Type B pancreatic cell (in vitro differentiated cells): ENCODE measurements at places on chromosomes 4 and X.

- H3K27me3 ChIP-seq, result no peaks in the 10 kb centered on the region
- no peaks in the 10 kb centered on the region for H3K36me3 ChIP-seq
- DNase-seq, result no peak
Measured at GRCh38 chr4:121706595-121707021, 9.8 kb upstream of the ANXA5 start.

GRCh38 chrX:19388064-19388679 is 44.4 kb downstream of the PDHA1 start:
- DNase-seq, result no peak
- no peaks in the 10 kb centered on the region for H3K4me1 ChIP-seq
- no peak overlapping the region for H3K27ac ChIP-seq
- H3K36me3 ChIP-seq, result no peaks in the 10 kb centered on the region
- peaks cover 3% of the 10 kb centered on the region for H3K27me3 ChIP-seq
- no peak overlapping the region for H3K4me3 ChIP-seq

DNA sequence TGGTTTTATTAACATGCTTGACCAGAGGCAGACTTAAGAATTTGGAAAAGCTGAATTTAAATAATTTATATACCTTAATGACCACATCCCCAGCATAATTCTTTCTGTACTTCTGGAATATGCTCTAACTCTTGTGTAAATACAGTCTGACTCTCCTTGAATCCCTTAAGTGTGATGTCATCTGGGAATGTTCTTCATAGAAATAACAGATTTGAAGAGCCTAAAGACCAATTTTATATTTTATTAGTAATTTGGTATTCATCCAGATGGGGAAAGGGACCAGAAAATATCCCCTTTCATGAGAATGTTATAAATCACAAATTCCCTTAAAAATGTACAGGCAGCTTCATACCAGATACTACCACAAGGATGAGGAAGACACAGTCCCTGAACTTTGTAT is 58.3 kb downstream of the KCNIP4 start:
- peaks cover 3% of the 10 kb centered on the region for H3K27me3 ChIP-seq
- no peaks in the 10 kb centered on the region for H3K36me3 ChIP-seq
- H3K27ac ChIP-seq, result no peak overlapping the region
- no peaks in the 10 kb centered on the region for H3K4me1 ChIP-seq
- no peak overlapping the region for H3K4me3 ChIP-seq

DNA sequence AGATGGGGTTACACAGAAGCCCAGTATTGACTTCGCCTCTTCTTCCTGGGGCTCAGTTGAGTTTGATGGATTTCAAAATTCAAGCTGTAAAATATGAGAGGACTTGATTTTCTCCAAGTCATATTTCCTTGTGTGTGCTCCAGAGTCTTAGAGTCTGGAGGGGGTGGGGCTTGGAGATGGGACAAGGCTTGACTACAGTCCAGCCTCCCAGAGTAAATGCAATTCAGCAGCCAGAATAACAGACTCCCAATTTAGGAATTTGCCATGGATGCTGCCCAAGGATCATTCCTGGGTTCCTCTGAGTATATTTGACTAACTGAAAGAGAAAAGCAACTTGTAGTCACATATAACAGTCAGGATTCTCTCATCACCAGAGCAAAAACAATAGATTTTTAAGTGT is 53.7 kb upstream of the RBPJ start:
- no peak for DNase-seq
- H3K4me3 ChIP-seq, result no peak overlapping the region
- H3K27me3 ChIP-seq, result peaks cover 2% of the 10 kb centered on the region
- H3K4me1 ChIP-seq, result peaks cover 13% of the 10 kb centered on the region
- no peaks in the 10 kb centered on the region for H3K36me3 ChIP-seq

DNA sequence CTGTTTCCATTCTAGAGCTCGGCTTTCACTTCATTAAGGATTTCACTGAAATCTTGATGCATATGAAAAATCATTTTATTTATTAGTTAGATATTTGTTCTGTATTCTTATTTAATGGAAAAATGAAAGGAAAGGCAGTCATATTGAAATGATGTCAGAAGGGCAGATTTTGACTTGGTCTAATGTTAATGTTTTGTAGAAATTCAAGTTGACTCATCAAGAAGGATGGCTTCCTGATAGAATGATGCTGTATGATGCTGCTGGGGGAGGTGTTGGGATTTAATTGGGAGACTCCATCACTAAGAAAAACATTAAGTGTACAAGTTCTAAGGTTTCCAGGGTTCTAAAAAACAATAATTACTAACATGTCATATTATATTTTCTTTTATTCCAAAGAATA is 204.8 kb downstream of the PDGFC start:
- no peaks in the 10 kb centered on the region for H3K27me3 ChIP-seq
- peaks cover 19% of the 10 kb centered on the region for H3K36me3 ChIP-seq
- DNase-seq, result no peak
- H3K4me3 ChIP-seq, result no peak overlapping the region
- no peak overlapping the region for H3K27ac ChIP-seq
